NCI-H1436 treated with DMSO at 0.1 percent for 48 hours (cell line): ENCODE measurements at places on chromosomes 5 and 9.

DNA sequence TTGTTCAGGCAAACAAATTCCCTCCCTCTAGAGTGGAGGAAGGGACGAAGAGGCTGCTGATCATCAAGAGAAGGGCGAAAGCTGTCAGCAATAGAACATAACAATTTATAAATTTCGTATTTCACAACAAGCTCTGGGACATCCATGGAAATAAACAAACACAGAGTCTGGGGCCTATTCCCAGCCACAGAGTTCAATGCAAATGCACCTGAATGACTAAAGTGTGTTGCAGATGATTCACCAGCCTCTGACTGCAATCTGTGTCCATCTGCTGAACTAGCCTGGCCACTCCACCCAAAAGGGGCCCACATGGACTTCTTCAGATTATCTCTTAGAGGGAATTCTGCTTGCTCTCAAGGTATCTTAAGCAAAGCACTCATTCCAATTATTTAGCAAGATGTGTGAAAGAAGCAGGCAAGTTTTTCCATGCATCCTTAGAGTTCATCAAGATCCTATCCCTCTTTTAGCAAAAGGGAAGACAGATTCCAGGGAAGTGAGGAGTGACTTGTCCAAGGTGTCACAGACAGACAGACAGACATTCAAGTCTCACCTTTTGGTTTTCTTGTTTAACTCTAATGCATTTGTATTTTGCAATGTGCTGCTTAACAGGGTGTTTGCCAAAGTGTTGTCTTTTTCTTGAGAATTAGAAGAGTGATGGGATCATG, 307.8 kb upstream of the PAPPA start:
- DNase-seq: no peak

GRCh38 chr9:105296877-105297287, 52.4 kb downstream of the SLC44A1 start:
- DNase-seq: no peak

- DNase-seq: no peak
These were observed 17.7 kb downstream of the S1PR3 start for GRCh38 chr9:89008744-89009545.

DNA sequence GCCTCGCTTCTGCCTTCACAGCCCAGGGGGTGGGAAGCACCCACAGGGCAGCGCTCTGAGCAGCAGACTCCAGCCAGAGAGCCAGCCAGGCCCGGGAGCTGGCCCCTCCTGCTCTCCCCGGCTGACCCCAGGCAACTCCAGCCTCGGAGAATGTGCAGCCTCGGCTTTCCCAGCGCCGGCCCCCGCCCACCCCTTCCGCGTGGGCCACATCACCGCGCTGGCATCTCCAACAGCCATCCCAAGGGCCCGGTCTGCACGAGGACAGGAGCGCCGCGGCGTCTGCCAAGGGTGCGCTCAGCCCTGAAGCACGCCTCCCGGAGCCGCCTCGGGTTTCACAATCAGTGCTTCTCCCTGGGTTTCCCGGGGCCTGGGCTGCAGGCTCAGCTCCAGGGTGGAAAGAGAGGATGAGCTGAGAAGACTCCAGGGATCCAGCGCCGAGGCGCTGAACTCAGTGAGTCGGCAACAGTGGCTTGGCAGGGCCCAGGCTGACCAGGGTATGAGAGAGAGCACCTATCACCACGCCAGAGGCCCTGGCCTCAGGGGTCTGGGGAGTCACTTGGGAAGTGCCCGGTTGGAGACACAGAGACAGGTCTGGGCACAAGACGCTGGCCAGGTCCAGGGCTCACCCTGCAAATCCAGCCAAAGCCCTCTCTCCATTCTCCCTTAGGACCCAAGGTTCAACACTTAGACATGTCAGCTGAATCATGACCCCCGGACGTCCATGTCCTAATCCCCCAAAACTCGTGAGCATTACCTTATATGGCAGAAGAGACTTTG, 79.6 kb downstream of the ADAMTS2 start:
- no peak for DNase-seq

GRCh38 chr5:147427521-147428401, 82.1 kb downstream of the DPYSL3 start:
- no peak for DNase-seq

GRCh38 chr5:10588109-10588775, 24.4 kb downstream of the ANKRD33B start:
- DNase-seq: no peak

DNA sequence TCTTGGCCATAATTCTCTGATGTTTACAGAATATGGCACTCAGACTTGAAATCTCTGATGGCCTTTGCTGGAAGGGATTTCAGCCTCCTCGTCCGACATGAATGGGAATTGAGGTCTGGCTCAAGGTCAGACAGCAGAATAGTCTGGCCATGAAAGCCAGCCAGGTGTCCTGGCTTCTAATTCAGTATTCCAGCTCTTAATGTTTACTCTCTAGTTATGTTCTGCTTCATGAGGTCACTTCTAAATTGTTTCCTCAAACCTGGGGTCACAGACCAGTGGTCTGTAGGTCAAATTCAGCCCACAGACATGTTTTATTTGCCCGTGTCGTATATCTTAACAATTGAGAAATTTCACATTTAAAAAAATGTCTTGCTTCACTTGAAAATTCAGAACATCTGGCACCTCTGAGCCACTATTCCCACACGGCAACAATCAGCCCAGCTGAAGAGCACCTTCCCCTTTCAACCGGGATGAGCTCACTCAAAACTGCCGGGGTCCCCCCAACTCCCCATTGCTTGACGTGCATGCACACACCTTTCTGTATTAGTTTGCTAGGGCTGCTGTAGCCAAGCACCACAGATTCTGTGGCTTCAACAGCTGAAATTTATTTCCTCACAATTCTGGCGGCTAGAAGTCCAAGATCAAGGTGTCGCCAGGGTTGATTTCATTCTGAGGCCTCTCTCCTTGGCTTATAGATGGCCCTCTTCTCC, 243.5 kb downstream of the ENC1 start:
- DNase-seq: no peak

- no peak for DNase-seq
These were observed 9.0 kb upstream of the EDF1 start for GRCh38 chr9:136875155-136875554.

DNA sequence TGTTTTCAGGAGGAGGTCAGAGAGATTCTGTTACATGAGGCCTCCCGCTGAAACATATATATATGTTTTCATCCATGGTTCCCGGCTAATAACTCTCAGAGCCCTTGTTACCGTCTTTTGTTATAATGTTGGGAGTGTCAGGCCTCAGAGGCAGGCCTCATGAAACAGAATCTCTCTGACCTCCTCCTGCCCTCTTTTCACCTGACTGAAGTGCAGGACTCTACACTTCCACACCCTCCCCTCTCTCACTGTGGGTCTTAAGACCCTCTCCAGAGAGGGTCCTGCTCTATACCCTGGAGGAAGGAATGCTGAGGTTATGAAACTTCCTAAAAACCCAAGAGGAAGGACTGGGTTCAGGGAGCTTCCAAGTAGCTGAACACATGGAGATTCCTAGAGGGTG, 28.5 kb upstream of the PTGER4 start:
- DNase-seq: no peak

DNA sequence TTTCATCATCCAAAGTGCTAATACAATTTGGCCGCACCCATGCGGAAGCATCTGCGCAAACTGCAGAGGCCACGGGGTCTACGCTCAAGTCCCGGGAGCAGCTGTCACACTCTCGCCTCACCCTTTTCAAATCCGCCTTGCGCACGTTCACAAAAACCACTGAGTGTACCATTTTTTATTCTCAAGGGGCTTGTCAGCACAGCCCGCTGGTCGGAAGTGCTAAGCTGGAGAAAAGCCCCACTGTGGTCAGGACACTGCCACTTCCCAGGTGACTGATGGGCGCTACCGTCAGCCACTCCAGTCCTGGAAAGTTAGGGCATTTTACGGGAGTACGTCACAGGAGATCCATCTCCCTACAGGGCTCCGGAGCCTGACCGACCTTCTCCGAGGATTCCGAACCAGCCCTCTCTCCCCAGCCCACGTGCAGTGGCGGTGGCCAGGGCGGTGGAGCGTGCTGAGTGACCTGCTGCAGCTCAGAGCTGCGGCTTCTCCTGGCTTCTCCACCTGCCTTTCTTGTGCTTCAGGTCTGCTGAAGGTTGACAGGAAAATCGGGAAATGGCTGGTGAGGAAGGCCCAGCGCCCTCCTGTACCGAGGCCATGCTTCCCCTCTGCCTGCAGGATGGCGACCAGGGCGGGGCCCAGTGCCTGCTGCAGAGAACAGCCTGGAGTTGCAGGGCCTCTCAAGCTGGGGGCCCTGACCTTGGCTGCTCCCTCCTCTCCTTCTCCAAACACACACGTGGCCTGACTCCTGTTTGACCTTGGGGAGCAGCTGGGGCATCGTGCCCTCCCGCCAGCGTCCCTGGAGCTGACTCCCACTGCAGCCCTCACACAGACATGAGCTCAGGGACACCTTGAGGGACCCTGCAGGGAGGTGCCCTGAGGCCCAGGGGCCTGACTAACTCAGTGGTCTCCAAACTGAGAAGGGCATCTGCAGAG, 14.3 kb downstream of the RASGEF1C start:
- DNase-seq: no peak

DNA sequence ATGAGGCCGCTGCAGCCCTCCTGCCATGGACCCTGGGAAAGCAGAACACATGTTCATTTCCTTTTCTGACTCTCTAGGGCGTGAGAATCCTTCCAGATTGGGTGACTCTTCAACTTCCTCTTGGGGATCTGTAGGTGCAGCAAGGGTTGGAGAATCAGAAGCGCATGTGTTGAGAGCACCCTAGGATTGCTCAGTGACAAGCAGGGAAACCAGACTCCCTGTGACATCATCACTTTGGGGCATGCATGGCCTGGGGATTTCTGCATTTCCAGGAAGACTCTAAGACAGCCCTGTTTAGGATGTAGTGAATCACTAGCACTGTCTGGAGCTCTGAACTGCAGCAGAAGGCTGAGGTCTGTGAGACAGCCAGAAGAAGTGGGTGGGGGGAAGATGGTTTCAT, 15.1 kb upstream of the LCP2 start:
- no peak for DNase-seq

DNA sequence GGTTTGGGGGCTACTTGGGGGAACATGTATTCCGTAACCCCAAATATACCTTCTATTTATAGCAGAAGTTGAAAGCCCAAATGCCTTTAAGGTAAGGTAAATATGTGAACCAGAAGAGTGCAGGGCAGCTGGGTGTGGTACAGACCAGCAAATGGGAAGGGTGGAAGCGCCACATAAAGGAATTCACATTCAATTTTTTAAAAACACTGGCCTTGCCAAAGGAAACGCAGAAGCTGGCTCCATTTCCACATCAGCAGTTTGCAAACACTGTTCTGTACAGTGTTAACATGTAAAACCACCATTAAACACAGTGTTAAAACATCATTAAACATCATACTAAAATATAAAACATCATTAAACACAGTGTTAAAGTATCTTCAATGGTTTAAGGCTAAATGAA, 3.5 kb upstream of the BHMT start:
- DNase-seq: no peak

DNA sequence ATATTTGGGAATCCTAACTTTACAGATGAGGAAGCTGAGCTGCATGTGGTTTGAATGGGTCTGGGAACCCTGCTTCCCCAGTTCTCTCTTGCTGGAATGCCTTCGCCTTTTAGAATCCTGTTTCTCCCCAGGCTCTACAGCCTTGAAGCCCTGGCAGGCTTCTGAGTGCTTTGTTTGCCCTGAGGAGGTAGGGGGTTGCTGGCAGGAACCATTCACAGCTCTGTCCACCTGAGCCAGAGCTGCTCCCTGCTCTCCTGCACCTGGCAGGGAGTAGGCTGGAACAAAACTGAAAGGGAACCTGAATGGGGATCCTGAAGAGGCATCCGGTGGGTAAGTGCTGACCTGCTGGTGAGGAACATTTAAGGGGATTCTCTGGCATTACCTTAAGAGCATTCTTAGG, 33.0 kb downstream of the KIF4B start:
- DNase-seq: no peak

DNA sequence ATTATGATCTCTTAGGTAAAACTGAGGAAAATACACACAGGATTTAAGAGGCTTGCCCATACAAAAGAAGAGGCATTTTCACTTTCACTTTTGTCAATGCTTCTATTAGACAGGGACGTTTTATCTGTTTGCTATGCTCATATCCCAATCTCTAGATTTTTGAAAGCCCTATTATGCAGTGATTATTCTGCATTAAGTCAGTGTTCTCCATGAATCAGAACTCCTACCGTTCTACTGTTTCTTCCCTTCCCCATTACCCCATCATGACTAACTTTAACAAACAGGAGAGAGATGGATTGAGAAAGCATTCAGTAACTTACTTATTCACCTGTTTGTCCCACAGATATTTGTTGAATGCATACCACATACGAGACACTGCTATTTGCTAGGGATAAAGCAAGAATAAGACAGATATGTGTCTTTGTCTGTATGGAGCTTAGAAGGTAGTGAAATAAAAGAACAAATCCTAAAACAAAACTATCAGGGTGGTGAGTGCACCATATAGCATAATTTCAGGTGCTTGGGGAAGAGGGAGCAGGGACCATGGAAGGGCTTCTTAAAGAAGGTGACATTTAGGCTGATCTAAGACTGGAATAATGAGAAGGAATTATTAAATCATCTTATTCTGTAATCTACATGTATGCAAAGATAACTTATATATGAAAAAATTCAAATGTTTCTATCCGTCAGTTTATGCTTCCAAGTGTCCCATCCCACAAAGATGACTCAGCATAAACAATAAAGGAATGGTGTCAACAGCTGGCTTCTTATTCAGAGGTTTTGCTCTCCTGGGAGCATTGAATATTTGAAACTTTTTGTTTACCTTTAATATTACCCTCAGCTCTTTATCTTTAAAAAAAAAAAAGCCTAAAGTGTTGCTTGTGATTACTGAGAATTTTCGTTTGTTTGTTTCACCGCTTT, 328.1 kb downstream of the HINT1 start:
- DNase-seq: no peak
